ENCODE measurements at places on chromosomes 5 and 9. TPM values are rescaled to one million over a fixed set of nuclear protein-coding genes. Genes with fewer than 3 reads are reported as not detected.

Gene CXCL14
- not detected for total RNA-seq

Gene PLCXD3
- under 0.01 TPM for total RNA-seq

Gene TPD52L3
- total RNA-seq: not detected

Gene UGT3A1
- not detected for total RNA-seq

Gene GRM6
- not detected for total RNA-seq

Gene CDC26
- total RNA-seq: 28.9 TPM

Gene BOD1
- 74.0 TPM for total RNA-seq

Gene GFPT2
- total RNA-seq: 44.7 TPM

Gene LCN15
- not detected for total RNA-seq

Gene PKD2L2
- total RNA-seq: not detected

Gene FLT4
- total RNA-seq: 0.15 TPM

Gene C6
- not detected for total RNA-seq

Gene C9orf50
- total RNA-seq: 0.44 TPM

Gene ATP6V0E1
- 350 TPM for total RNA-seq

Gene PLAC8L1
- total RNA-seq: not detected

Gene LMX1B
- not detected for total RNA-seq

Gene SPINK4
- total RNA-seq: not detected

Gene CTXN3
- total RNA-seq: not detected

Gene JADE2
- total RNA-seq: 46.5 TPM

Gene NUTM2F
- not detected for total RNA-seq

Gene ASS1
- total RNA-seq: 225 TPM

Gene ARL10
- total RNA-seq: 12.1 TPM

Gene RXRA
- 40.0 TPM for total RNA-seq

Gene SFXN1
- total RNA-seq: 132 TPM

Gene MYO10
- total RNA-seq: 81.5 TPM

Gene PCBD2
- 4.7 TPM for total RNA-seq

Gene DNAH5
- 2.6 TPM for total RNA-seq

Gene DRD1
- under 0.01 TPM for total RNA-seq

Gene KCTD16
- 0.50 TPM for total RNA-seq

Gene PLEKHG4B
- total RNA-seq: under 0.01 TPM

Gene ADAMTS12
- 12.1 TPM for total RNA-seq

Gene EIF4E1B
- total RNA-seq: not detected

Gene FAT2
- total RNA-seq: 0.58 TPM

Gene CDH6
- total RNA-seq: 77.2 TPM

Gene CER1
- total RNA-seq: not detected

Gene SYK
- total RNA-seq: not detected

Gene FCHSD1
- total RNA-seq: 39.9 TPM

Gene GKAP1
- 0.66 TPM for total RNA-seq

Gene OR13F1
- total RNA-seq: not detected

Gene ITGA2
- total RNA-seq: 24.5 TPM

Gene SLC27A6
- total RNA-seq: 0.15 TPM

Gene CCDC69
- total RNA-seq: 2.2 TPM

Gene PPP1R26
- 6.7 TPM for total RNA-seq

Gene SLC9A3
- total RNA-seq: 1.3 TPM
